Activated B cell treated with CpG ODN at 0.5 μM for 24 hours (primary cell): ENCODE measurements at places on chromosomes 16 and 17. TPM values are rescaled to one million over a fixed set of nuclear protein-coding genes. Genes with fewer than 3 reads are reported as not detected.

The PPP4C gene
- 124 and 131 TPM in 2 replicates for total RNA-seq

The ZNF624 gene
- 6.3 and 6.9 TPM in 2 replicates for total RNA-seq

The PPP1R1B gene
- not detected in 2 replicates for total RNA-seq

The ABR gene
- total RNA-seq: 132 and 150 TPM in 2 replicates

The GPR142 gene
- total RNA-seq: not detected in 2 replicates

The MMP15 gene
- total RNA-seq: 0.60 TPM in 1 of 2 replicates, not detected in the other

The MRTFB gene
- 20.9 and 23.9 TPM in 2 replicates for total RNA-seq

The CD300H gene
- not detected in 2 replicates for total RNA-seq

The HBA1 gene
- 109 and 111 TPM in 2 replicates for total RNA-seq

The TAOK1 gene
- 55.1 and 55.5 TPM in 2 replicates for total RNA-seq

The HSD17B2 gene
- total RNA-seq: not detected in 2 replicates

The PRR35 gene
- total RNA-seq: not detected in 2 replicates

The SULT1A2 gene
- total RNA-seq: 0.24 TPM in 1 of 2 replicates, not detected in the other
